ENCODE measurements at places on chromosomes 1 and 21. TPM values are rescaled to one million over a fixed set of nuclear protein-coding genes. Genes with fewer than 3 reads are reported as not detected.

- no peak for DNase-seq
Measured at GRCh38 chr1:29372108-29372507, 135.8 kb downstream of the PTPRU start.

- peak; percentile 35 for DNase-seq
Measured at GRCh38 chr1:225845571-225846259, 35.8 kb downstream of the EPHX1 start.

- DNase-seq: peak; percentile 77
Measured at GRCh38 chr1:173476665-173477285, 360 bp upstream of the PRDX6 start.

DNA sequence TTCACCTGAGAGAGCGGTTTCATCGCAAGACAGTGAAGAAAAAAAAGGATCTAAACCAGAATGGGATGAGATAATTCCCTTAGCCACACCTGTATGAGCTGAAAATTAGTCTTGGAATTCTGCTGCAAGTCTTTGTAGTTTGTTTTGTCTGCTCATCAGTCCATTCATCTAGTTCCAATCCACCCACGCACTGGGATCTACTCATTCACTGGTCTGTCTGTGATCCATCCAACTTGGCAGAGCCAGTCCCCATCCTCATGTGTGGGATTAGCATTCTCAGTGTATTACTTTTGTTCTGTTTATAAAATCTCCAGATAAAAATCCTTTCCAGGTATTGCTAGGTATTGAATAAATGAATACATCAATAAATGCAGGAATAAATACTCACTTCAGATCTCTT is 266.5 kb upstream of the USP24 start:
- DNase-seq: no peak

DNA sequence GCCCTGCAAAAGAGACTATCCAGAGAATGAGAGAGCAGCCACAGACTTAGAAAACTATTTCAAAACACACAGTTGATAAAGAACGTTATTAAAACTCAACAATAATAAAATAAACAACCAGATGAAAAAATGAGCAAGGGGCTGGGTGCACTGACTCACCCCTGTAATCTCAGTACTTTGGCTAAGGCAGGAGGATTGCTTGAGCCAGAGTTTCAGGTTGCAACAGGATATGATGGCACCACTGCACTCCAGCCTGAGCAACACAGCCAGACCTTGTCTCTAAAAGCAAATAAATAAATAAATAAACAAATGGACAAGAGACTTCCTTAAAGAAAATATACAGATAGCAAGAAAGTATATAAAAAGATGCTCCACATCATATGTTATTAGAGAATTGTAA is 144.6 kb downstream of the LRRIQ3 start:
- DNase-seq: no peak

DNA sequence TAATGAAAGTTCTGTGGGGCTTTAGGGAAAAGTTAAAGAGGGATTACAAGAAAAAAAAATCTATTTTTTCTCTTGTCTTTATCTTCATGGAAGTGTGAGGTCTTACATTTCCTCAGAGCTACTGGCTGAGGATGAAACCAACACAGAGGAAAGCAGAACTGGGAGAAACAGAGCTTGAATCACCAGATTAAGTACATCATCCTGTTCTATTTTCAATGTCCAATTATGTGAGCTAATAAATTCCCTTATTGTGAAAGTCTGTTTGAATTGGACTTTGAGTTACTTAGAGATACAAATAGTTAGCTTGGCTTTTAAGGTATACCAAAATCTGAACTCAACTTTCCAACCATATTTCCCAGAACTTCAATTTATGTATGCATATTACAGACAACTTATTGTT is 69.2 kb downstream of the LPGAT1 start:
- DNase-seq: no peak

DNA sequence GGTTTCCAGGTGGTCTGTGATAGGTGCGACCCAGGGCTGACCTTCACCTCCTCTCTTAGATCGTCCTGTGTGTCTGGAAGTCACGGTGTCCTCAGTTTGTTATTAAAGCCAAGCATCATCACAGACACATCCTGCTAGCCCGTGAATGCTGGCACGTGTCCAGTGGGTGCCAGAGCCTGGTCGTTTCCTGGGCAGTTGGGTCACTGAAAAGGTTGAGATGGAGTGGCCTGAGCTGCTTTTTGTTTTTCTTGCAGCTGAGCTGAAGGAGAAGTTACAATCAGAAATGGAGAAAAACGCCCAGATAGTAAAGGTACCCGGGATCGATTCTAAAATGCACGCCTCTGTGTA is 23.2 kb downstream of the PCNT start:
- no peak for DNase-seq

The CFH gene
- total RNA-seq: 0.17 TPM

The TUFT1 gene
- total RNA-seq: 13.6 TPM

The TFF2 gene
- total RNA-seq: not detected
